ENCODE measurements at places on chromosomes 16 and 17.

- DNase-seq: peak; percentile 4
These were observed 12.6 kb upstream of the RPL38 start for GRCh38 chr17:74190807-74191406.

- no peak for DNase-seq
These were observed 3.2 kb downstream of the NDE1 start for GRCh38 chr16:15653227-15653626.

GRCh38 chr17:17088541-17089525 lies 46.6 kb downstream of the MPRIP start:
- DNase-seq: no peak

DNA sequence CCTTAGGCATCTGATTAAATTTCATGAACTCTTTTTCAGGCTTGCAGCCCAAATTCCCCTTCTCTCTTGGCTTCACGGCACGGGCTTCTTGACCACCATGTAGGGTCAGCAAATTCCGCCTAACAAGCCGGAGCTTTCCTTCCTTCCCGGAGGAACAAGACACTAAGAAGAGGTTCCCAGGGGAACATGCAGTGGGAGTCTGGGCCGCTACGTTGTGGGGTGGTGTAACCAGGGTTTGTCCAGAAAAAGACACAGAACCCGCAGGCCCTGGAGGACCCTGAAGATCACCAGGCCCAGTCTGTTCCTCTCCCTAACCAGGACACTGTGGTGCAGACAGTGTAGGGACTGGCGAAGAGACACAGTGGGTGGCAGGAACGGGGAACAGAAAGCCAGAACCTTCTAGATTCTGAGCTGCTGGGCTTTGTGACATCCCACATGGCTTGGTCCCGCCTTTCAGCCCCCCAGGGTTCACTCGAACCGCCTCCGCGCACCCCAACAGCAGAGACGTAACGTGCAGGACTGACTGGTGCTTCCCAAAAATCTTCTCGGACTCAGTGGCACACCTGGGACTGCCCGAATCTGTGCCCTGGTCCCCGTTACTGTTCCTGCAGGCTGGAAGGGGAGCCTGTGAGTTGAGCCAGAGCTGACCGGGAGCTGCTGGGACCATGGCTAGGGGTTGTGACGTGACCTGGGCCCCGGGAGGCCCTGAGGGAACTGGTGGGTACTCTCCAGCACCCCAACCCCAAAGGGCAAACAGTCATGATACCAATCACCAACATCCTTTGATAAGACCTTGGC lies 55.2 kb downstream of the TBC1D16 start:
- no peak for DNase-seq

GRCh38 chr16:53864819-53865493 lies 161.0 kb downstream of the FTO start:
- DNase-seq: no peak

GRCh38 chr16:50269061-50269705 lies 2.8 kb downstream of the ADCY7 start:
- DNase-seq: no peak

DNA sequence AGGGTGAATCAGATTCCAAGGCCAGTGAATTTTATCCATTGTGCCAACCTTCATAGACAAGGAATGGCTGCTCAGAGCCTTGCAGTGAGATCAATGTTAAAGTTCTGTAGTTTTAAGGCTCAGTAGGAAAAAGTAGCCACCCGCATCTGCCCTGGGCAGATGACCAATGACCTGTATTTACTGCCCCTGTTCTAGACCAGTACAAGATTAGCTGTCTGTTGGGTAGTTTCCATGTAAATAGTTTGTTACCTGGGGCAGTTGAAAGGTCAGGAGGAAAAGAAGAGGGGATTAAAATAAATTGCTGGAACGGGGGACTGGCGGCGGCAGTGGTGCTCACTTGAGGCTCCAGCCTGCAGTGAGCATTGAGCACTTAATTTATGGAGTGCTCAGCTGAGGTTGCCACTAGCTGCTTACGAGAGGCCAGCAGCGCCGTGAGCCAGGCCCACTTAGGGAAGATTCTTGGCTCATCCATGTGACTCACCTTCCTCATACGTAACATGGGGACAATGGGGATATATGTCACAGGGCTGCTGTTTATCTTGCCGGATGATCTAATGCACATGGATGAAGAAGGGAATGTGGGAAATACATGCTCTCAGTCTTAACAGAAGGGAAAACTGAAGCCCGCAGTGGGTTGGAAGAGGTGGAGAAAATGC lies 10.7 kb upstream of the NOS2 start:
- no peak for DNase-seq

- DNase-seq: no peak
These were observed 25.5 kb downstream of the SERPINF1 start for GRCh38 chr17:1787301-1787902.

- DNase-seq: no peak
These were observed 18.2 kb upstream of the HLF start for GRCh38 chr17:55246583-55246982.

- DNase-seq: no peak
These were observed 896 bp upstream of the MYLK3 start for GRCh38 chr16:46748775-46749705.
